ENCODE measurements at places on chromosomes 16 and 17.

GRCh38 chr17:8623591-8623990 is 6.9 kb downstream of the MYH10 start:
- no peak for DNase-seq

- DNase-seq: no peak
These were observed 285.1 kb upstream of the CDH11 start for GRCh38 chr16:65406933-65407332.

GRCh38 chr16:88787579-88788314 is 2.7 kb upstream of the PIEZO1 start:
- no peak for DNase-seq

DNA sequence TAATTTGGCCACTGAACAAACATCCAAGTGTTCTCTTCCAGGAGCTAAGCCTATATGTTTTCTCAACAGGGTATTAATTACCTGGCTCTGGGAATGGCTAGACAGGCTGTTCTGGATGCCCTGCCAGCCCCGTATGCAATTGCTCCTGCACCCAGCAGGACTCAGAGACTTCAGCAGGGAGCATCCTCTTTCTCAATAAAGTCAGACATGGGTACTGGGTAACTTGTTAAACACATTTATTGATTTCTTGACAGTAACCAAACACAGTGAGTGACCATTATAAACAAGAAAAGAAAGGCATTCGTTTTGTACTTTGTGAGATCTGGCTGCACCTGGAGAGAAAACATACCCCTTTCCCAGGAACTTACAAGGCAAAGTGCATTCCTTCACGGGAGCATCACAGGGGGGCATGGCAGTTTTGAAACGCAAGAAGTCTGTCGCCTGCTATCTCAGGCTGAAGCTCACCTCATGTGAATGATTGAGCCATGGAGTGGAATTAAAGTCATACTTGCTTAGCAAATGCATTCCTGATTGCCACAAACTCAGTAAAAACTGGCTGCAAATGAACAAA is 369.8 kb downstream of the UTP18 start:
- no peak for DNase-seq

GRCh38 chr17:69417545-69418483 is 3.3 kb downstream of the MAP2K6 start:
- DNase-seq: no peak

GRCh38 chr17:64448665-64449512 is at the start of gene MILR1:
MILR1 (plus strand) TSS chr17:64449115; CDS start chr17:64449169, 54 bp downstream.
- no peak for DNase-seq

All from activated naive CD4-positive, alpha-beta T cell treated with anti-CD3 and anti-CD28 coated beads, Interleukin-2, amount 50 U/mL, for 16 hours (primary cell).